ENCODE measurements at places on chromosomes 4 and X.

GRCh38 chr4:8269535-8270417 is at the start of gene HTRA3:
HTRA3 (plus strand) TSS chr4:8269754; CDS start chr4:8269969, 215 bp downstream.
- peak; percentile 84 for DNase-seq

GRCh38 chrX:35557916-35558315 is 240.2 kb upstream of the MAGEB16 start:
- no peak for DNase-seq

DNA sequence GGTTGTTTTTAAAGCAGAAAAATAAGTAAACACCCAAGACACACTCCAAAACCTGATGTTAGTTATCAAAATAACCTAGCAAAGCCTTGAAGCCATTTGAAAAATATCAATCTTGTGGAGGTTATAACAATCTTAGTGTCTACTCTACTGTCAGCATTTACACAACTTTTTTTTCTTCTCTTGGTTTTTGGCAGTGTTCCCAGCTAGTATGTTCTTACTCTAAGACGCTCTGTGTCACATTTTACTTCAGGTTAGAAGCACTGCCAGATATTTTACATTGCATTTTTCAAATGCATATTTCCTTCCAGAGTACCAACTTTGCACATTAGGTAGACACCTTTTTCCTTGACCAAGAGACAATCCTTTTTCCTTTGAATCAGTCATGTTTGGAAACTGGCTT is 114.0 kb upstream of the INPP4B start:
- no peak for DNase-seq

- DNase-seq: no peak
These were observed 45.6 kb upstream of the CCSER1 start for GRCh38 chr4:90081432-90082144.

DNA sequence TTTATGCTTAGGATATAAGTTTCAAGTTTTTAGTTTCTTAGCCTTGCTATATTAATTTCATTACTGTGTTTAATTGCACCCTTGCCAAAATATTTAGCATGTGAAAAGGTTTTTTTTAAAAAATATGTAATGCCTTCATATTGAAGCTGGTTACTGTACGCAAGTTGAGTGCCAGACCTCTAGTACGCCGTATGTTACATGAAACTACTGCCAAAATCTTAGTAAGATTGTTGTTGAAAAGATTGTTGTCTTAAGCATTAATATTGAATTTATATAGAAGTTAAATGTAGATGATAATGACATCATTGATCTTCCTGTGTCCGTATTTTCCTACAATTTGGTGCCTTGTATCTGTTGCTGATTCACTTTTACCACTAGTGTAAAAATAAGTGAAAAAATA is 37.1 kb downstream of the FAM133A start:
- no peak for DNase-seq

DNA sequence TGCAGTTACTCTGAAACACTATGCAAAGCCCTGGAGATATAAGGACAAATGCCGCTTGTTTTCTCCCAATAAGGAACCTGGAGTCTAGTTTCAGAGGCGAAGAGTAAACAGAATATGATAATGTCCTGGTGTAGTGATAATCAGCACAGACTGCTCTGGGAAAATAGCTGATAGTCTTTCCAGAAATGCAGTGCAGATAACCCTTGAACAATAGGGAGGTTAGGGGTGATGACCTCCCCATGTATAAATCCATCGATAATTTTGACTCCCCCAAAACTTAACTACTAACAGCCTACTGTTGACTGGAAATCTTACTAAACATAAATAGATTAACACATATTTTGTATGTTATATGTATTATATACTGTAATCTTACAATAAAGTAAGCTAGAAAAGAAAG is 1280.9 kb upstream of the TENM3 start:
- no peak for DNase-seq

DNA sequence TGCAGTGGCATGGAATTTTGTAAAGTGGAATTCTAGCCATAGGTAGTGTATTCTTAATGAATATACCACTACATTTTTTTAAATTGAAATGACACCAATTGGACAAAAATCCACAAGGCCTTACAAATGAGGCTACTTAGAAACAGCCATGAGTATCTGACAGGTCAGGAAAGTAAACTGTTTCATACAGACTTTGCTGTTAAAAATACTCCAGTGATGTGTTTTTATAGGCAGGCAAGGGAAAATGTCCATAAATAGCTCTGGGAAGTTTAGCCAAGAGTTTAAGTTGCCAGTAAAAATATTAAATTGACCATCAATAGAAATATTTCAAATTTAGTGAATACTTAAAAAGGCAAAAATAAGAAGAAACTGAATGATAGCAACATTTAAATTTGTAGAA is 41.8 kb upstream of the PDLIM5 start:
- no peak for DNase-seq

- no peak for DNase-seq
These were observed 31.6 kb upstream of the ARHGEF6 start for GRCh38 chrX:136812286-136812685.

DNA sequence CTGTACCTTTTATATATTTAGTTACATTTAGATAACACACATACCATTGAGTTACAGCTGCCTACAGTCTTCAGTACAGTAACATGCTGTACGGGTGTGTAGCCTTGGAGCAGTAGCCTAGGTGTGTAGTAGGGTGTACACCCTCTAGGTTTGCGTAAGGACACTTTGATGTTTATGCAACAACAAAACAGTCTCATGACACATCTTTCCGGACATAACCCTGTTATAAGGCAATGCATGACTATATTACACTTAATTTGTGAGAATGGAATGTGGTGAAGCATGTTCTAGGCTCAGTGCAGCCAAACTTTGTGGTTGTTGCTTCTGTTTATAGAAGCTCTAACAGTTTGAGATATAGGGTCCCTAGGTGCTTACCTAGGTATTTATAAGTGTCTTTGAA is 65.4 kb downstream of the SPRY1 start:
- no peak for DNase-seq

DNA sequence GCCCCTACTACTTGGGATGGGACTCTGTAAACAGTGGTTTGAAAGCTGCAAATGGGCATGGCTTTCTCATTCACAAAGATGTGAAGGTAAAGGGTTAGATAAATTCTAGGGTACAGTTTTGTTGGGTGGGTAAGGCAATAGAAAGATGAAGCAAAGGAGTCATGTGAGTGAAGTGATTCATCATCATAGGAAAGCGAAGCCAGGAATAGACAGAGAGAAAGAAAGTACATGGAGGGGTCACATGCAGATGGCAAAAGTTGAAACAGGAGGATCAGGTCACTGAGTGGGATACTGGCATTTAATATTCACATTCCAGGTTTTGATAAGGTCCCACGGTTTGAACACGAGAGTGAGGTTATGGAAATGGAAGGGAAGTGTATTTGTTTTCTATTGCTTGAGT is 8.2 kb upstream of the ABCG2 start:
- no peak for DNase-seq

GRCh38 chr4:186592445-186592844 is 37.1 kb upstream of the MTNR1A start:
- DNase-seq: no peak

DNA sequence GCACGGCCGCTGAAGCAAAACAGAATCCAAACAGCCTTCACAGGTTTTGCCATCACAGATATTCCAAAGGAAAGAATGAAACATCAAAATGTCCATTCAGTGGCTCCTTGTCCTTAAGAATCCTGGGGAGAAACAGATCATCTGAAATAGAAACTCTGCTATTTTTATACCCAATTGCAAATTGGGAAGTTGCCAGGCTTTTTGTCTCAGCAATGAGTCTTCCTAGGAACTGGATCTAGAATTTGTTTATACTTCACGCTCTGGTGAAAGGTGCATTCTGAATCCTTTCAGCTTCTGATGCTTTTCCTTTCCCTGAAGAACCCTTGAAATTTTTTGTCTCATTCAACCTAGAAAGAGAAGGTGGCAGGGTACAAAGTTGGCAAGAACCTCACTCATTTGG is 218.9 kb downstream of the FBXW7 start:
- no peak for DNase-seq

GRCh38 chrX:132689612-132690563 is 201.1 kb upstream of the MBNL3 start:
- DNase-seq: no peak

DNA sequence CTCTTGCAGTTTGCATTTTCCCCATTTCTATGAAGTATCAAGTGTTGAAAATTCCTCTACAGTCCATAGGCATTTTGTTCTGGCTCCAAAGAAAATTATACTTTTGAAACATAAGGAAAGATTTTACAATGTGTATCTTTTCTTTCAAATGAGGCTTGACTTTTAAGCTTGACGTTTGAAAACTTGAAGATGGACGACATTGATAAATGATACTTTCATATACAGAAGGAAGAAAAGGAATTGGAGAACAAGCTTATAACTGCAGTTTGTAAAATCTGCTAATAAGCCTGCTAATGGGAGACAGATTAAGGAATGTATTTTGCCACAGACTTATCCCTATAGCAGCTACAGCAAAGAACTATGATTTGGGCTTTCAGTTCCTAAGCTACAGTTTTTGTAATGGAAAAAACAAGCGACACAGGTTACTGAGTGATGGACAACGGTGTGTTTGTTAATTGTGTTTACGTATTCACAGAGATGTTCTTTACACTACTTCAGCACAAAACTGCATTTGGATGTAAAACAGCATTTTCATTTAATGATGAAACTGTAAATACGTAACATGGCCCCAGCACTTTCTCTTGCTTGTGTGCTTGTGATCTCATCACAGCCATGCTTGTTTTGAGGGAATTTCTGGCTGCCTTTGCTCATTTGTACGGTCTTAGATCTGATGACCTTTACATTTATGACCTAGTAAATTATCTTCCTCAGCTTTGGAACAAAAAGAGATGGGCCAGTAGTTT is 83.2 kb upstream of the FAT1 start:
- no peak for DNase-seq

- DNase-seq: peak; percentile 92
These were observed 71.3 kb downstream of the HTRA3 start for GRCh38 chr4:8340781-8341241.

- DNase-seq: no peak
These were observed 270.8 kb downstream of the FSTL5 start for GRCh38 chr4:161892951-161893350.
